ENCODE measurements at places on chromosomes 2 and 18. TPM values are rescaled to one million over a fixed set of nuclear protein-coding genes. Genes with fewer than 3 reads are reported as not detected.

- no peak for DNase-seq
Measured at GRCh38 chr2:52594026-52594425, 1173.6 kb upstream of the CHAC2 start.

GRCh38 chr2:210617732-210618330 lies 61.4 kb downstream of the CPS1 start:
- no peak for DNase-seq

GALR1 gene
- total RNA-seq, result not detected

GRCh38 chr18:44241020-44241419 lies 439.7 kb upstream of the SETBP1 start:
- no peak for DNase-seq

- DNase-seq, result no peak
Measured at GRCh38 chr2:154368153-154368552, 330.3 kb upstream of the KCNJ3 start.
